Stomach (tissue), 19 donors: ENCODE measurements at places on chromosomes 13 and 19.
A peak's percentile ranks its signal among the peaks of the same experiment; 100 is the strongest.

- DNase-seq, result no peak
These were observed 553.1 kb downstream of the IRS2 start for GRCh38 chr13:109233293-109233692.

- DNase-seq, result no peak
These were observed 809.0 kb upstream of the SLITRK5 start for GRCh38 chr13:86862137-86862536.

DNA sequence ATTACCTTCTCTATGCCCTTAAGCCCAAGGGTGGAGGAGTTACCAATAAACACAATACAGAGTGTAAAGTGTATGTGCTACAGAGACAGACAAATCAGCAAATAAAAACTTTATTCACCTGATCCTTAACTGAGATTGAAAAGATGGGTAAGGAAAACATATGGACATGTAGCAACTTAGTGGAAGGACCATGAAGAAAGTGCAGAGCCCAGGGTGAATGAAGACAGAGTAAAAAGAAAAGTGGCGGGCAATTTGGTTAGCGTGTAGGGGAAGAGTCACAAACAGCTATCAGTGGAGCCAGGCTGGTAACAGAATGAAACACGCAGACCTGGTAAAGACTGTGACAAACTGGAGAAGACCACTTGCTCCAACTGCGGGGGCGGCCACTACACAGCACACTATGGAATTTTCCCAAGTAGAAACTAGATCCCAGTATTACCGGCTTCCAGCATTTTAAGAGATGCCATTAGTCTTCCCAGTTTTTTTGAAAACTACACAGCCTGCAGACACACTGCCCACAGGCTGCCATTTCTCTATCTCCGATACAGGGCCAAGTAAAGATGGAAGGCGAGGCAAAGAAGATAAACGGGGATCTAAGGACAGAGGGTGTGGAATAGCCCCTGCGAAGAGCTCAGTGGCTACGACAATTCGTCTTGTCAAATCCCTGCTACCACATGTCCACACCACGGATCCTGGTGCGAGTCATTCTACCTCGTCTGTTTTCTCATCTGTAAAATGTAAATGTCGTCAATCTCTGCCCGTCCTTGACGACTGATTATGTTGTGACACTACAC lies 1.2 kb downstream of the UQCRFS1 start:
- no peak for DNase-seq

GRCh38 chr13:65943024-65943423 lies 1287.1 kb downstream of the PCDH9 start:
- peak; percentile 8 for DNase-seq

DNA sequence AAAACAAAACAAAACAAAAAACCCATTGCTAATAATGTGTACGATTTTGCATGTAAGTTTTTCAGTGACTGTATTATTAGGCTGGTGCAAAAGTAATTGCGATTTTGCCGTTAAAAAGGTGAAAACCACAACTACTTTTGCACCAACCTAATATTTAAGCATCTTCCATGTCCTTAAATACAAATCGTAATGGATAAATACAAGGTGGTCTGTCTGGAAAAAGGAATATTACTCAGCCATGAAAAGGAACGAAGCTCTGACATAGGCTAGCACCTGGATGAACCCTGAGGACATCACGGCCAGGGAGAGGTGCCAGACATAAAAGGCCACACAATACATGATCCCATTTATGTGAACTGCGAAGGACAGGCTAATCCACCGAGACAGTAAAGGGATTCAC lies 33.2 kb downstream of the GADD45B start:
- DNase-seq, result no peak

DNA sequence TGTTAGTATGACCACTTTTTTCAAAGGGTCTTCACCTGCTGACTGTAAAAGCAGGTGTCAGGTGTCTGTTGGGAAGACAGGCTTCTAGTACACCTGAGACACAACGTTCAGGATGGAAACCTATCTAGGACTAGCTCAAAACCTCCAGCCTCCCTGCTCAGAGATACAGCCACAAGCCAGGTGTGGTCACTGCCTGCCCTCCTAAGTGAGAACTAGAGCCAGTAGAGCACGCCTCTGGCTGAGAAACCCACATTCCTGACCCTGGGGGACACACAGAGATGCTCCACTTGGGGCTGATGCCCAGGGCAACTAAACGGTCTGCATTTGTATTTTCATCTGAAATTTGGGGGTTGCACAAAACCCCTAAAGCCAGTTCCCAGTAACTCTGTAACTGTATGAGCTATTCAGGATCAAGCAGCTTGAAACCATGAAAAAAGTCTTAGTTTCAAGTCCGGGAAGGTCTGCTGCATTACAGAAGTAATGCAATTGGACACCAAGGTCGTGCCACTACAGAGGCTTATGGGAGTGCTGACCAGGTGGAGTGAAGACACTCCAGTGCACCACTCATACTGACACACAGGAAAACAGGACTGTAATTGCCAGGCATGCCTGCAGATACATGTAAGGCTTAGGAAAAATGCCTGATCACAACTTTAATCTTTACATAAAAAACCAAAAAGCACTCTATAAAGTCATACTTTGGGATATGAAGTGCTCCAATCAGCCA lies 27.8 kb downstream of the ANKRD10 start:
- no peak for DNase-seq

- DNase-seq, result no peak
These were observed 33.2 kb downstream of the RNASEH2B start for GRCh38 chr13:50942630-50943311.

GRCh38 chr13:32639502-32640105 lies 53.4 kb downstream of the PDS5B start:
- DNase-seq, result peak; percentile 54

- DNase-seq, result peak; percentile 54
These were observed 26.5 kb upstream of the LSM14A start for GRCh38 chr19:34145741-34146202.

DNA sequence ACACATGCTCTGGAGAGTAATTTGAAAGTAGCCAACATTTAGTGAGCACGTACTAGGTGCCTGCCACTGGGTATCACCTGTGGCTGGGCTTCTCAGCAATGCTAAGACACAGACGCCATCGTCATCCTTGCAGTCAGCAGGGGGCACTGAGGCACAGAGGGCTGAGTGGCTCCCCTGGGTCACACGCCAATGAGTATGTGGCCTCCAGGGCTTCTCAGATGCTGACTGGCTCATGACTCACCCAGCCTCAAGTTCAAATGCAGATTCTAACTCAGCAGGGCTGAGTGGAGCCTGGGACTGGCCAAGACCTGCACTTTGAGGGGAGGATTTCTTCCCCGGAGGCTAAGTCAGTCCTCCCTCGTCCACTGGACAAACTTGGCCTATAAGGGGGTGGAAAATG lies 115.1 kb upstream of the CACNA1A start:
- DNase-seq, result no peak
